Inflammatory macrophage (primary cell): ENCODE measurements at places on chromosomes 12 and 14.

DNA sequence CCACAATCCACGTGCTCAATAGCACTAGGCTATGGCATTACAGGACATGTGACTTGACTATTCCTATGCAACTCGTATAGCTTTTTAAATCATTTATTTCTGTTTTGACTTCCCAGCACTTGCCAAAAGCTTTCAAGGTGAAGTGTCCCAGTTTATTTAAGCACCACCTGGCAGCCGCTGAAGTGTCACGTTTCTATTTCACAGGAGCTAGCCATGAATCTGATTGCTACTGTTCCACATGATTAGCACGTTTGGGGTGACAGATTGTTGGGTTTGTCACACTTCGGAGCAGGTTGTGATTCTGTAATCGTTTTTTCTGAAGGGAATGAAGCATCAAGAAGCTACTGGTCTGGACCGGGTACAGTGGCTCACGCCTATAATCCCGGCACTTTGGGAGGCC lies 39.9 kb upstream of the BICDL1 start:
- no peak for DNase-seq

GRCh38 chr12:115799610-115800009 lies 477.9 kb downstream of the MED13L start:
- DNase-seq, result no peak

DNA sequence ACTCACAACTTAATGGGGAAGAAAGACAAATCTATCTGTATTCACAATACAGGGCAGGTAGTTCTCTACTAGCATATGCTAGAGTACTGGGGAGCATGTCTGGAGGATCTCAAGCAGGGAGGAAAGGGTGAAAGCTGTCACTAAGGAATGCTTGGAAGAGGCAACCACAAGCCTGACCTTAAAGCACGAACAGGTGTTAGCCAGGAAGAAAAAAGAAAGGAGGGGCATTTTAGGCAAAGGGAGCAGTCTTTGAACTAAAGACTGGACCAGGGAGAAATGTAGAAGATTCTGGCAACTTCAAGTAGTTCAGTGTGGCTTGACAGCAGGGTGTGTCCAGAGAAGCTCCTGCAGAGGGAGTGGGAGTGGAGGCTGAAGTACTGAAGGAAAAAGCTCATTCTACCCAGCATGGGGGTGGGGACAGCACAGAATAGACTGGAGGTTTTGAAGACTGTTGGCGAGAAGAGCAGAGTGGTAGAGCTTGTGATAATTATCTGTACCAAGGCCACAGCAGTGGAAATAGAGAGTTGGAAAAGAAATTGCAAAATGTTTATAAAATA lies 50.9 kb downstream of the AP5M1 start:
- DNase-seq, result no peak

GRCh38 chr14:53306911-53307310 lies 153.8 kb upstream of the DDHD1 start:
- DNase-seq, result no peak

- DNase-seq, result no peak
Observed at GRCh38 chr12:130925666-130926015, 28.1 kb upstream of the ADGRD1 start.

DNA sequence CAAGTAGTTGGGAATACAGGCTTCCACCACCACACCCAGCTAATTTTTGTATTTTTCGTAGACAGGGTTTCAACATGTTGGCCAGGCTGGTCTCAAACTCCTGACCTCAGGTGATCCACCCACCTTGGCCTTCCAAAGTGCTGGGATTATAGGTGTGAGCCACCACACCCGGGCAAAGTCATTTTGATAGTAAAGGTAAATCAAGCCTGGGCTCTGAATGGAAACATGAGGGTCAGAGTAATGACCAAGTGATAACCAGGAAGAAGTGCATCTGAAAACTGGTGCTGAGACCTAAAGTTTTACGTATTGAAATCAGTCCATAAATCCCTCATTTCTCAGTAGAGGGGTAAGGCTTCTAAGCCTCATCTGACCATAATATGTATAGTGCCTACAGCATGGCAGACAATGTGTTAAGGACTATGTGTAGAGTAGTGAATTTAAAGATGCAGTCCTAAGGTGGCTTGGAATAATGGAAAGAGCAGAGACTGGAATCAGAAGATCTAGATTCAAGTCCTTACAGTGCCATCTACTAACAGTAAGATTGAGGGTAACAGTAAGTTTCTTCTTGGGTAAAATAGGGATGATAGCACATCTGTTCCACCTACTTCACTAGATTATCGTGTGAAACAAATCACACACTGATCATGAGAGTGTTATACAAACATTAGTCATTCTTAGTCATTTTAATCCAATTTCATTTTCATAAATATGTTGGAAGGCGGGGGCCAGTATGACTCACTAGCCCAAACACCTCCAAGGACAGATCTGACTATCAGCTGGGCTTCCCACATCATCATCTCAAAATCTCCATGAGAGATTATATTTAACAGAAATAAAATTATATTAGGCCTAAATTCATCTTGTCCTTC lies 11.2 kb downstream of the MAP4K5 start:
- no peak for DNase-seq
